Caco-2 (cell line): ENCODE measurements at places on chromosomes 1 and 21.
A peak's percentile ranks its signal among the peaks of the same experiment; 100 is the strongest.

DNA sequence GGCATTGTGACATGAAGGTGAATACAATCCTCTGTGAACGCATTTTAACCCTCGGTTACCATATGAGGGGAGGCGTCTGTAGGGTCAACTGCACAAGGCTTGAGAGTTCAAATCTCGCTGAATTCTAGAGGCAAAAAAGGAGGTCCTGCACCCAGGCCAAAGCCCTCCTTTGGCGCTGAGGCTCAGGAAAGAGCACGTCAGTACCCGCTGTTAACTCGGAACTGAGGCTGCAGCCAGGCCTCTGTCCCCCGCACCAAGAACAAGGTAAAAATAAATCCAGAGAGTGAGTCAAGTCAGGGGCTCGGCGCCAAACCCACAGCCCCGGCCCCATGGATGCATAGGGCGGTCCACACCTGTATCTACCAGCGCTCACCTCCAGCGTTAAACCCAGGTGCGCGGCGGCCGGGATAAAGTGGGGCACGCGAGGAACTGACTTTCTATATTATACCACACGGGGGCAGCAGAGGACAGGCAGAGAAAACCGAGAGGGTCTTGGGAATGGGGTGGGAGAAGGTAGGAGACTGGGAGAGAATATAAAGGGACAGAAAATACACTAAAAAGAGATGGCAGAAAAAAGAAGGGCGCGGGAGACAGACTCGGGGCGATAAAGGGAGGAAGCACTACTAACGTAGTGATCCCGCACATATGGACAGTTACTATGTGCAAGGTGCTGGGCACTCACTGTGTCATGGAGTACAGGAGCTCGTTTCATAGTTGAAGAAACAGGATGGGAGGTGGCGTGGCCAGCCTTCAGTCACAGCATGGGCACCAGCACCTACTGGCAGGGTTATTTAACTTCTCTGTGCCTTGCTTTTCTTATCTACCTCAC lies 54.9 kb downstream of the DMRTA2 start:
- H3K4me3 ChIP-seq, result no peak overlapping the region
- no peaks in the 10 kb centered on the region for H3K27me3 ChIP-seq
- H3K4me1 ChIP-seq, result no peaks in the 10 kb centered on the region
- H3K27ac ChIP-seq, result no peak overlapping the region

GRCh38 chr1:84996846-84997666 lies at the start of gene MCOLN2:
MCOLN2 (minus strand) TSS chr1:84997113; CDS start chr1:84996872, 241 bp downstream.
- peak; percentile 19 for DNase-seq
- H3K27ac ChIP-seq, result no peak within 1 kb of the TSS
- peak within 1 kb of the TSS; percentile 30 for H3K4me3 ChIP-seq
- no peaks in the 10 kb centered on the region for H3K36me3 ChIP-seq

- no peaks in the 10 kb centered on the region for H3K27me3 ChIP-seq
- no peak overlapping the region for H3K4me3 ChIP-seq
- no peaks in the 10 kb centered on the region for H3K4me1 ChIP-seq
- H3K36me3 ChIP-seq, result no peaks in the 10 kb centered on the region
- DNase-seq, result no peak
Observed at GRCh38 chr1:30534551-30534940, 188.8 kb downstream of the MATN1 start.

- no peaks in the 10 kb centered on the region for H3K4me1 ChIP-seq
- H3K36me3 ChIP-seq, result no peaks in the 10 kb centered on the region
- DNase-seq, result no peak
- no peak overlapping the region for H3K4me3 ChIP-seq
- no peak overlapping the region for H3K27ac ChIP-seq
- no peaks in the 10 kb centered on the region for H3K27me3 ChIP-seq
Observed at GRCh38 chr1:197222780-197223179, 45.3 kb upstream of the CRB1 start.

- H3K36me3 ChIP-seq, result no peaks in the 10 kb centered on the region
- peaks cover 24% of the 10 kb centered on the region for H3K4me1 ChIP-seq
- DNase-seq, result no peak
- peak overlapping the region; percentile 64 for H3K27ac ChIP-seq
- H3K27me3 ChIP-seq, result no peaks in the 10 kb centered on the region
- no peak overlapping the region for H3K4me3 ChIP-seq
Observed at GRCh38 chr1:32937061-32937460, 27.5 kb downstream of the RNF19B start.

DNA sequence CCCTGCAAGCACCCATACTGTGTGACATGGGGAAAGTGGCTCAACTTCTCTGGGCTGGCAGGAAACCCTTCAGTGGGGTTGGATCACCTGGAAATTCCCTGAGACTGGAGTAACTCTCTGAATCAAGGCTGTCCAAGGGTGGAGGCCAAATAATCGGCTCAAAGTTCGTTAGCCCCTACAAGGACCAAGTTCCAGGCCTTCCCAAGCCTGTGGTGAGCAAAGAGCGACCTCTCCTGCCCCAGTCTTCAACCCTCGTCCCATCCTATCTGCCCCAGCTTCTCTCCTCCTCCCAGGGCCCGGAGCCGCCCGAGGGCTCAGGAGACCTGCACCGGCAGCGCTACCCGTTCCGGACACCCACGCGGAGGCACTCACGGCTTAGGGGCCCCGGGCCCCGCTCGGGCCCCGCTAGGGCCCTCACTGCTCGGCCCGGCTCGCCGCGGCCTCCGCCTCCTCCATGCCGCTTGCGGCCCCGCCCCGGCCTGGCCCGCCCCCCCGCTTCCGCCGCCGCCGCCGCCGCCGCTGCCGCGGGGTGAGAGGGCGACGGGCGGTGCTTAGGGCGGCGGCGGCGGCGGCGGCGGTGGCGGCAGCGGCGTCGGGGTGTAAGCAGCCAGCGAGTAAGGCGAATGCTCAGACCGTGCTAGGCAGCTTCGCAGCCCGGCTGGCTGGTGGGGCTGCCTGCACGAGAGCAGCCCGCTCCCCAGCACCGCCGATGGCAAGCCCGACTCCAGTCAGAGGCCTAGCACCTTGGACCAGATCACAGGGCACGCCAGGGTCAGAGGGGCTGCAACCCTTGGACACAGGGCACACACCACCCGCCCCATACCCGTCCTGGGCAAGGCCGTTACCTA lies at the start of gene POMGNT1:
POMGNT1 (minus strand) TSS at position 471 of the 848 bp plus-strand sequence. CDS start 613 bp downstream, outside the sequence.
- H3K27ac ChIP-seq, result no peak within 1 kb of the TSS
- no peaks in the 10 kb centered on the region for H3K4me1 ChIP-seq
- H3K27me3 ChIP-seq, result no peaks in the 10 kb centered on the region
- peak; percentile 78 for DNase-seq
- H3K4me3 ChIP-seq, result peak within 1 kb of the TSS; percentile 95
- H3K36me3 ChIP-seq, result no peaks in the 10 kb centered on the region; the same call in 1 of the 2 replicates

GRCh38 chr1:12372761-12373160 lies 142.9 kb downstream of the VPS13D start:
- H3K4me1 ChIP-seq, result peaks cover 5% of the 10 kb centered on the region; the same call in 1 of the 2 replicates
- DNase-seq, result no peak
- H3K27ac ChIP-seq, result no peak overlapping the region
- peaks cover 2% of the 10 kb centered on the region; the same call in 1 of the 2 replicates for H3K36me3 ChIP-seq

GRCh38 chr1:100359139-100359538 lies 6.8 kb downstream of the CDC14A start:
- H3K4me1 ChIP-seq, result peaks cover 11% of the 10 kb centered on the region
- H3K27ac ChIP-seq, result no peak overlapping the region
- no peak for DNase-seq
- no peaks in the 10 kb centered on the region for H3K27me3 ChIP-seq
- no peaks in the 10 kb centered on the region for H3K36me3 ChIP-seq

DNA sequence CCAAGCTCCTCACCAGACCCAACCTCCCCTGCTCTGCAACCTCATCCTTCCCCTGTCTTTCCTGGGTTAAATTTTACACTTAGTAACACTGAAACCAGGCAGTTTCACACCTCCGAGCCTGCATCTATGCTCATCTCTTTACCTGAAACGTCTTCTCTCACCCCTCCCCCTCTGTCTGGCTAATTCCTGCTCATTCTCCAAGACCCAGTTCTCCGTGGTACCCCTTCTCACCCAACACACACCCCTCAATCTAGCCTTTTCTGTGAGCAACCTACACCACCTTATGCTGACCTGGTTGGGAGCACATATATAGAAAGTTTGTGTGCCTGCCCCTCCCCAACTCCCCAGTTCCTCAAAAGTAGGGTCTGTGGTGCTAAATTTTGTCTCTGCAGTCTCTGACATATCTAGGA lies 3.7 kb upstream of the KIAA1614 start:
- H3K4me1 ChIP-seq, result peaks cover 10% of the 10 kb centered on the region
- H3K36me3 ChIP-seq, result no peaks in the 10 kb centered on the region
- H3K4me3 ChIP-seq, result no peak overlapping the region
- peak overlapping the region; percentile 3 for H3K27ac ChIP-seq
- H3K27me3 ChIP-seq, result no peaks in the 10 kb centered on the region
- no peak for DNase-seq
